ENCODE measurements at places on chromosomes 11 and 22.

DNA sequence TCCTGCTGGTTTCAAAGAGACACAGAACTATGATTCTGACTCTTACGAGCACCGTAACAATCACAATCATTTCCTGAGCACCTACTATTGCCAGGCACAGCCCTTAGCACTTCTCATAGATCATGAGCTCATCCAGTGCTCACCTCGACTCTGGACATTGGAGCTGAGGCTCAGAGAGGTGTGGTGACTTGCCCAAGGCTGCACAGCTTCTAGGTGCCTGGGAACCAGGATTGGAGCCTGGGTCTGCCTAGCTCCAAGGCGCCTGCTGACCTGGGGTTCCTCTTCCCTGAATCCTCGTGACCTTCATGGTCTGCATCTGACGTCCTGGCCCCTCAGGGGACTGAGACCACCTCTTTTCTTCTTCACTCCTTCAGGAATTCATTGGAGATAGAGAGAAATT is 50.6 kb upstream of the CRYBB3 start:
- no peak for DNase-seq

DNA sequence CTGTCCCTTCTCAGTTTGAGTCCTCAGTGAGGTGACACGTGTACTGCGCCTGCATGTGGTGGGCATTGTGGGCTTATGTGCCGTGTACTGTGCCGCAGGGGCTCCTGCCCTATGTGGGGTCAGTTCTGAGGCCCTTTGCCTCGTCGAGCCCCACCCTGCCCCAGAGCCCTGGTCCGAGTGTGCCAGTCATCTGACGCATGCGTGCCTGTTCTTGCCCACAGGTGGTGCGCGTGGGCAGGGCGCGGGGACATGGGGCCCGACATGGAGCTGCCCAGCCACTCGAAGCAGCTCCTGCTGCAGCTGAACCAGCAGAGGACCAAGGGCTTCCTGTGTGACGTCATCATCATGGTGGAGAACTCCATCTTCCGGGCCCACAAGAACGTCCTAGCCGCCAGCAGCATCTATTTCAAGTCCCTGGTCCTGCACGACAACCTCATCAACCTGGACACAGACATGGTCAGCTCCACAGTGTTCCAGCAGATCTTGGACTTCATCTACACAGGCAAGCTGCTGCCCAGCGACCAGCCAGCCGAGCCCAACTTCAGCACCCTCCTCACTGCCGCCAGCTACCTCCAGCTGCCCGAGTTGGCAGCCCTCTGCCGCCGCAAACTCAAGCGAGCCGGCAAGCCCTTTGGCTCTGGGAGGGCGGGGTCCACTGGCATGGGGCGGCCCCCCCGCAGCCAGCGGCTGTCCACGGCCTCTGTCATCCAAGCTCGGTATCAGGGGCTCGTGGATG is 22.3 kb upstream of the TMEM191C start:
- DNase-seq: no peak

GRCh38 chr22:37525746-37526350 is 6.6 kb upstream of the CARD10 start:
- no peak for DNase-seq

DNA sequence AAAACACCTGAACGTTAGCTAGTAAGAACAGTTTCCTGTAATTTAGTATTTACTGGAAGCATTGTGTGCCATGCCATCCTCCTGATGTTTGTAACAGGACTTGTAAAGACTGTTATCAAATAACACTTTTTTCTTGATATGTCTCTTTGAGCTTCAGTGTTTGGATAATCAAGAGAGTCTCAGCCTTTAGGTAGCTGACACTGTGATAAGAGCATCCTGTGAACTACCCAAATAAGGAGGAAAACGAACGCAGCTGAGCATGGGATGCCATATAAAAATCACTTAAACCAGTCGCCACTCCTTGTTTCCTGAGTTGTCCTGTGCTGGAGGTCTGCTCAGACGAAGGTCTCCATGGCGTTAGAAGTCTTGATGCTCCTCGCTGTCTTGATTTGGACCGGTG is at the start of gene OOSP2:
Gene OOSP2 (plus strand): TSS at position 301 of the 400 bp plus-strand sequence. CDS start 51 bp downstream, at position 352.
- no peak for DNase-seq

DNA sequence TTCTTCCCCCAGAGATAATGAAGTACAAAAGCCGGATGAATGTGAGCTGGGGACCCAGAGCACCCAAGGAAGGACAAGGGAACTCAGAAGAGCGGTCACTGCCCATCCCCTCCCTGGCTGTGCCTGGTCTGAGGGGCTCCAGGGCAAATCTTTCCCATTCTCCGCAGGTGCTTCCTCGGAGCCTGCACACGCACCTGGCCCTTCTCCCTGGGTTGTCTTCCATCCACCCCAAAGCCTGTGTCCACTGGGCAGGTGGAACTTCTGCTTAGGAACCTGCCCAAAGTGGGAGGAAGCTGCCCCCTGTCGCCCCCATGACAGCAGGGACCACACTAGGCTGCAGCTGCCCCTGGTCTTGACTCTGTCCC is 121.0 kb upstream of the FGF3 start:
- DNase-seq: no peak

DNA sequence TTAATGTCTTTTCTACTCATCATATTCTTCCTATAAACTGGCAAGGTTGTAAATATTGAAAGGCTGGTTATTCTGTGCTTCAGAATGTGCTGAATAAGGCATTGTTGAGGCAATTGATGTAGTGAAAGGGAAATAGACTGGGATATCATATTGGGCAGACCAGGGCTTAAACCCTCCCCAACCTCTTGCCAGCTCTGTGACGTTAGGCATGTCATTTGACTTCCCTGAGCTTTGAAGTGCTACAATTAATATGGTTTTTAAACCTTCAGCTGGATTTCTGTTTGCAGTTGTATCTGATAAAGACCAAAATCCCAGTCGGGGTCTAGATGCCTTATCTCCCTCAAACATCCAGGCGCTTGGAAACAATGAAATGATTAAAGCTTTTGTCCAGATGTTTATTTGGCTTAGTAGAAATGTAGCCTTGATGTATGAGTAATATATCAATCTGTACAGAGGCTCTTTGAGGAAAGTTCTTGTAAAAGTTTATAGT is 208.1 kb downstream of the DBX1 start:
- DNase-seq: peak; percentile 34

DNA sequence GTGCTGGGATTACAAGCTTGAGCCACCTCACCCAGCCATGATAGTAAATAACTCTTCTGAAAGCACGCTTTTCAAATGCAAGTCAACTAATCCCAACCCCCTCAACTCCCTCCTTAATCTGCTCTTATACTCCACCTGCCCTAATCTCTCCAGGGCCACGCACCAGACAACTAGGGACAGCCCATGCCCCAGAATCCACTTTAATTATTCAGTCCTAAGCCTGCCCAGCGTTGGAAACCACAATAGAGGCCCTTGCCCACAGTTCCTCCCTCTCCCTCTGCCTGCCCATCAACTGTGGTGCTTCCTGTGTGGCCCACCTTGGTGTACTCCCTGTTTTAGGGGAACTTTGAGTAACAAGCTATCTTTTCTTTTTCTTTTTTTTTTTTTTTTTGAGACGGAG is 2.7 kb upstream of the VPREB3 start:
- no peak for DNase-seq

DNA sequence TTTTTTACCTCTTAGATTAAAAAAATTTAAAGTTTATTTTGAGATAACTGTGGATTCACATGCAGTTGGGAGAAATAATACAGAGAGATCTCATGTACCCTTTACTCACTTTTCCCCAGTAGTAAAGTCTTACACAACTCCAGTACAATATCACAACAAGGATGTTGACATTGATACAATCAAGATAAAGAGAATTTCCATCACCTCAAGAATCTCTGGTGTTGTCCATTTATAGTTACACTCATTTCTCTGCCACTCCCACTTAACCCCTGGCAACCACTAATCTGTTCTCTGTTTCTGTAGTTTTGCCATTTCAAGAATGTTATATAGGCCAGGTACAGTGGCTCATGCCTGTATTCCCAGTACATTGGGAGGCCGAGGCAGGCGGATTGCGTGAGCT is 10.5 kb upstream of the ZBED5 start:
- peak; percentile 66 for DNase-seq

DNA sequence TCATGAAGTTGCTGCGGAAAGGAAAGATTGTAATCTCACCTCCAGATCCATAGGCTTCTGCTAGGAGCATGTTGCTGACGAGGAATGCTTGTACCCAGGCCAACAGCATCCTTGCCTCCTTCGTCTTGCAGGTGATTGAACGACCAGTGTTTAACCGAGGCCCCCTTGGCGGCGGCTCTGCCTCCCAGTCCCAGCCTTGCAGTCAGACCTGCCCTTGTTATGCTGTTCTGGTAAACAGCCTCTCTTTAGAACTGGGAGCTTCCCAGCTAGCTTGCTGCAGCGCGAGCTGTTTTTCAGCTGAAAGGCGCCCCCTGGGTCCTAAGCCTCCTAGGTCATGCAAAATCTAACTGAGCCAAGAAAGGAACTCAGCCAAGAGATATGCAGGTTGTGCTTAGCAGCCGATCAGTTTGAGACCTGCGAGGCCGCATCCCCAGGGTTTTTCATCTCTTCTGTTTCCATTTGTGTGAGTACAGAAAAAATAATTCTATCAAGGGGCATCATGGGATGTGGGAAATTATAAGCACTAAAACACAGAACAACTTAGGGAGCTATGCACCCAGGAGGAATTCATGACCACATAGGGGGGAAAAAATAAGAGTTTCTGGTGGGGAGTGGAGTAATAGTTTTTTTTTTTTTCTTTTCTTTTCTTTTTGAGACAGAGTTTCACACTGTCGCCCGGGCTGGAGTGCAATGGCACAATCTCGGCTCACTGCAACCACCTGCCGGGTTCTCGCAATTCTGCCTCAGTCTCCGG is at the start of gene PIK3IP1:
Gene PIK3IP1 (minus strand): TSS at position 253 of the 754 bp plus-strand sequence. CDS start 144 bp downstream, at position 109.
- DNase-seq: peak; percentile 93

GRCh38 chr22:33328789-33329296 is 270.7 kb upstream of the SYN3 start:
- DNase-seq: peak; percentile 9

GRCh38 chr11:67303132-67303834 is at the start of gene SSH3:
Gene SSH3, plus strand, starts transcription at chr11:67303530. Its CDS starts 96 bp downstream, at chr11:67303626.
- peak; percentile 57 for DNase-seq

DNA sequence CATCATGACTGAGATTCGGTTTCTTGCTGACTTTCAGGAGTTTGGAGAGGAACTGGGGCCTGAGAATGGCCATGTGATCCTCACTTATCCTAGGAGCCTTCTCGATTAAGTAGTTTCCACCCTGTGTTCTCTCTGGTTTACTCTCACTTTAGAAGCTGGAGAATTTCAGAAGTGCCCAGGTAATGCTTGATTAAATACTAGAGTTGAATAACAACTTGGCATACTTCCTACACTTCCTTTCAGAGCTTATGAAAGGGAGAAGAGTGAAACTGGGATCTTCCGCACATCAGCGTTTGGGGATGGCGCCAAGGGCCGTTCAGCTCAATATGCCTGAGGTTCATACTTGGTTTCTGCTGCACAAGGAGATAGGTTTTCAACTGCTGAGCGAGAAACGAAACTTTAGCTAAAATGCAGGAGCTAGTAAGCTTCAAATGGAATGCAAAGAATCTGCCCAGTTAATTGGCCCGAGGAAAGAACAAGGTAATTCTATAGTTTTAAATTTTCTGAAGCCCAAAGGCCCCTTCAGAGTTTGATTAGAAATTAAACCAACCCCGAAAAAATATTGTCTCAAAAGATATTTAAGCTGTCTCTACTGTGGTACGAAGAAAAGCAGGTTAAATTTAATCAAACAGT is 823 bp upstream of the MUC15 start:
- DNase-seq: no peak

- peak; percentile 76 for DNase-seq
Measured at GRCh38 chr11:77309401-77310085, 8.1 kb upstream of the GDPD4 start.

- peak; percentile 42 for DNase-seq
Measured at GRCh38 chr11:1548221-1549070, 23.6 kb downstream of the DUSP8 start.

GRCh38 chr11:25766332-25767015 is 565.5 kb upstream of the ANO3 start:
- no peak for DNase-seq

GRCh38 chr11:33178443-33179180 is 17.3 kb upstream of the CSTF3 start:
- DNase-seq: peak; percentile 48

DNA sequence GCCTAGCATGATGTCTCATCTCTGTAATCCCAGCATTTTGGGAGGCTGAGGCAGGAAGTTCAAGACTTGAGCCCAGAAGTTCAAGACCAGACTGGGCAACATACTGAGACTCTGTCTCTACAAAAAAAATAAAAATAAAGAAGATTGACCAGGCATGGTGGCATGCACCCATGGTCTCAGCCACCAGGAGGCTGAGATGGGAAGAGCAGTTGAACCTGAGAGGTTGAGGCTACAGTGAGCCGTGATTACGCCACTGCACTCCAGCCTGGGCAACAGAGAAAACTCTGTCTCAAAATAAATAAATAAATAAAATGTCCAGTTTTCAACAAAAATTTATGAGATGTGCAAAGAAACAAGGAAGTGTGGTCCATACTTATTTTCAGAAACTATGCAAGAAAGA is 28.3 kb downstream of the EFCAB6 start:
- DNase-seq: no peak

DNA sequence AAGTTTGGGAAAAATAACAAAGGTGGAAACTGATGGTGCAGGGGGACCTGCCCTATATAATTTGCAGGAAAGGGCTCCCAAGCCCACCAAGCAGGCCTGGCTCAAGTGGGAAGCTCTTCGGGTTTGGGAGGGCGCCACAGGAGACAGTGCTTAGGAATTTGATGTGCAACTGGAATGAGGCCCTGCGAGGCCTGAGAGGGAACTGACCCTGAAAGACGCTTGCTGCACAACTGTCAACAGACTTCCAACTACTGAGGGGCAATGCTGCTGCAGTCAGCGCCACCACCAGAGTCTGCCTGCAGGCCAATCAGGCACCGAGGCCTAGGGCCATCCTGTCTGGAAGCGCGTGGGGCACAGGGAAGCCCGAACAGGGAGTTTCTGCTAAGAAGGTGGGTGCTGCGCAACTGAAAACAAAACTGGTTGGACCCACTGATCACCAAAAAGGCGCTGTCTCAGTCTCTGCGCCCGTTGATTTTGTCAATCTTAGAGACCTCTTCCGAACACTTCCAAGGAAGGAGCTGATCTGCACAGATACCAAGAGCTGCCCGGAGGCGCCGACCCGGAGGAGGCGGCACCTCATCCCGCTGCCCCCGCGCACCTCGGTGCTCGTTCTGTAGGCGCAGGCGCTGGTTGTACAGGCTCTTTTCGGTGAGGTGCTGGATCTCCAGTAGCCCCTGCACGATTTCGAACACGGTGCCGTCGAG is 667 bp downstream of the DGCR6L start:
- DNase-seq: peak; percentile 19

GRCh38 chr22:31085493-31085824 is 4.3 kb downstream of the SMTN start:
- no peak for DNase-seq

GRCh38 chr11:45551191-45551713 is 114.2 kb downstream of the CHST1 start:
- DNase-seq: no peak

DNA sequence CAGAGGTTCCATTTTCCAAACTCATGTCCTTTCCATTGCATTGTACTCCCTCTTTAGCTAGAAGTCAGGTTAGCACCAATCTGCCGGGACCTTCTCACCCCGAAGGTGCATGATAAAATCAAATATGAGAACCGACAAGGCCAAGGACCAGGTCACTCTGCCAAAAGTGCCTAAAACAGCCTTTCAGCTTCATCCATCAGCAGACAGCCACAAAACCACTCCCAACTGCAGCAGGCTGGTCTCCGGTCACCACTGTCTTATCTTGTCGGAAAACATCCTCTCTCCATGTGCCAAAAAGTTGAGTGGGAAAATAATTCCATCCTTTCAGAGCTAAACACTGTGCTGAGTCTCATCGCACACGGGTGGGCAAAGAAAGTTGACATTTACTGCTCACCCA is 1.4 kb downstream of the PI4KA start:
- peak; percentile 14 for DNase-seq
